ENCODE measurements at places on chromosomes 11 and 22.

DNA sequence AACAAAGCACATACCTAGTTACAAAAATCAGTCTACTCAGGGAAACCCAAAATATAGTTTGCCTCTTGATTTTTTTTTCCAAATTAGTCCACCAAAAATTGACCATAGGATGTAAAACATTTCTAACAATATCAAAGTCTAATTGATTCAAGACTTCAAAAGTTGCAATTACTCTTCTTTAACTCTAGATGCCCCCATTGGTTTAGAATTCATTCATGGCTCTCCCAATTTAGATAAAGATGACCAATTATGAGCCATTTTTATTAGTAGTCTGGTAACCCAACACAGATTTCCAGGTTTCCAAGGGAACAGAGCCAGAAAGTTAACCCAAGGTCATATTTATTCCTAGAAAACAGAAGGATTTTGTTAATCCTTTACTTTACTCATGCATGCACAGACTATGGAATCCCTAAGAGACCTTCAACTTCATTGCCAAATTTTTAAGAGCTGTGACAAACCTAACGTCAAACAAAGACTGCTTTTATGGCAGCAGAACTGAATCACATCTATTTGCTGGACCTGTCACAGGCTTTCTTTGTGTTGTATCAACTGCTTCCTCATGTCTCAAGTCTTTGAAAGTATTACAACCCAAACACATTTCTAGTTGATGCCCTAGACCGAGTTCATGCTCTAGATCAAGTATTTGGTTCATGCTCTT, 55.3 kb downstream of the C22orf42 start:
- no peak for DNase-seq

- DNase-seq: no peak
These were observed 116.5 kb upstream of the ANO5 start for GRCh38 chr11:22076271-22076930.

GRCh38 chr22:47628477-47629272, 866.2 kb downstream of the TBC1D22A start:
- no peak for DNase-seq

DNA sequence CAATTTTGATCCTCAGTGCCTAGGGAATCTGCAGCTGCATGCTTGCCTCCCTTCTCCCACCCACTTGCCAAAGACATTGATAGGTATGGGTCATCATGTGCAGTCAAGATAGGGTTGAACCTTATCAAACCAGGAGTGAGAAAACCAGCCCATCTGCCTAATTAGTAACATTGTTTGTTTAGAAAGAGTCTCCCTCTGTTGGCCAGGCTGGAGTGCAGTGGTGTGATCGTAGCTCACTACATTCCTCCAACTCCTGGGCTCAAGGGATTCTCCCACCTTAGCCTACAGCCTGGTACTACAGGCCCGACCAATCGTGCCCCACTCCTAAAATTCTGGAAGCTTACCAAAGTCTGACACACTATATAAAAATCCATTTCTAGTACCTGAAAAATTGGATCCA, 4.6 kb downstream of the C11orf71 start:
- no peak for DNase-seq

- no peak for DNase-seq
These were observed 961 bp downstream of the SUSD2 start for GRCh38 chr22:24181996-24182899.

DNA sequence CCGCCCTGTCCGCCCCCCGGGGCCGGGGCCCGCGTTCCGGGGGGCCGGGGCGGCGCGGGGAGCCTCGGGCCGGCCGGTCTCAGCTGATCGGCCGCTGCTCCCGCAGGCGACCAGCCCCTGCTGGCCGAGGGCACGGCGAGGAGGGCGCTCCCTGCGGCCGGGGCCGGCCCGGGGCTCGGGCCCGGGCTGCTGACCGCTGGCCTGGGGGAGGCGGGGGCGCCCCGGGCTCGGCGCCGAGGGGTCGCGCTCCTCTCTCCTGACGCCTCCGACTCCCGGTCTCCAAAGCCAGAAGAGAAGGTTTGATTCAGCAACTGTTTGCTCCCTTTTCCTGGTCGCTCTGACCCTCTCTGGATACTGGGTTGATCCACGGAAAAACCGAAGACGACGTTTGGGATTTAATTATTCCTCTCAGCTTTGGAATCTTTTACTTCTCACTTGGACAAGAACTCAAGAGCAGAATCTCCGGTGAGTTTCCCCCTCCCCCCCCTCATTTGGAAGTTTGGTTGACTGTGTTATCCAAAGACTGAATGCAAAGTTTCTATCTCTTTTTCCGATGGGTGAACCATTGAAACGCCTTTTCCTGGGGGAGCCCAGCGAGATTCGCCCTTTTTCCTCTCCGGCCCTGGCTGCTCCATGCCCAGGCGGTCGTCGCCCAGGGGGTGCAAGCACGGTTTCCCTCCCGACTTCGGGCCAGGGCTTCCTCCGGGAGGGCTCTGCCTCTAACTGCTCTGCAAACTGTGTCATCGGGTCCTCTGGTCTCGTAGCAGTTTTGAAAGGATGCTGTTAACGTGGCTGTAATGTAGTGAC, 725 bp downstream of the KDM2A start:
- DNase-seq: no peak

Data from DMS 273 treated with DMSO at 0.1 percent for 48 hours (cell line).